ENCODE measurements at places on chromosomes 2 and 18.

- DNase-seq: no peak
Measured at GRCh38 chr2:202017940-202018339, 15.7 kb upstream of the FZD7 start.

- DNase-seq: no peak
Measured at GRCh38 chr2:168787098-168787781, 15.2 kb upstream of the NOSTRIN start.

DNA sequence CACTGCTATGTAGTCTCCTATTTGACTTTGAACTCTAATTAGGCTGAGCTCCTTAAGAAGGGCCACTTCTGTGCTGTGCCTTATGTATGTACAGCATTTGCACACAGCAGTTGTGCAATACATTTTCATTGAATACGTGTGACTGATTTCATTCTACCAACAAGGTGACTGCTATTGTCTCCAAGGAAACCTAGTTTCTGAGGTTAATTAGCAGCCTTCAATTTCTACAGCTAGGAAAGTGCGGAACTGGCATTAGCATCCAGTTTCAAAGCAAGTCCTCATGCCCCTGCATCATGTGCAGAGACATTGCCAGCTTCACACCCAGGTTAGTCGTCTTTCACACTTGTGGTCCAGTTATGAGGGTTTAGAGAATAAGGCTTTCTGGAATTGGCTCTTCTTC, 58.6 kb downstream of the NCK2 start:
- no peak for DNase-seq

GRCh38 chr2:239253701-239254436, 147.0 kb downstream of the HDAC4 start:
- no peak for DNase-seq

DNA sequence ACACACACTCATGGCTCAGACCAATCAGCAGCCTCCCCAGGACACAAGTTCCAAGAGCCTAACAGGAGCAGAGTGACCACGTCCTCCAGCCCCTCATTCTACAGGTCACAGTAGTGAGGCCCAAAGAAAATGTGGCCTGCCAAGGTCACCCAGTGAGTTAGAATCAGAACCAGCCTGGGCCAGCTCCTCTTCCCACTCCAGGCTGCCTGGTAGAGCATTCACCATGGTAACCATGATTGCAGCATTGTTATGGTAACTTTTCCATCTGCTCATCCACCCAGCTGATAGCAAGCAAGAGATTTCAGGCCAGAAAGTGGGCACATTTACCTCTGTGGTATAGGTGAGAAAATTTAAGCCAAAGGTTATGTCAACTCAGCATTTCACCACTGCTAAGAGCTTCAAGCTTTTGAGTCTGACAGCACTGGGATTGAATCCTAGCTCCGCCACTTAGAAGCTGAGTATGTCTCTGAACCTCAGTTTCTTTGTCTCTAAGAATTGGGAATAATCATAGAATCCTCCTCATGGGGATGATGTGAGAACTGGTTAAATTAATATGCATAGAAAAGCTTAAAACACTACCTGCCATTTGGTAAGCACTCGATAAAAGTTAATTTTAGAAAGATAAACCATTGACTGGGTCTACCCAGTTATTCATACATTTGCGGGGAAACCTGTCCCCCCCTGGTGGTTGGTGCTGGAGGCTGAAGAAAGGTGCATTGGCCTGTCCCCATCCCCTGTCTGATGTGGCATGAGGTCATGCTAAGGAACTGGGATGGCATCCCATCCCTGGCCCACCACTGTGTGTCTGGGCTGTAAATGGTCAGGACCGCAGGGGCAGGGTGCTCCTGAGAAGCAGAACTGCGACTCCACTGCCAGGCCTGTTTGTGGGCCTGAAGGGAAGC, 181.5 kb downstream of the KLHL29 start:
- DNase-seq: peak; percentile 16

- no peak for DNase-seq
Measured at GRCh38 chr2:64866797-64867196, 122.4 kb upstream of the SLC1A4 start.

DNA sequence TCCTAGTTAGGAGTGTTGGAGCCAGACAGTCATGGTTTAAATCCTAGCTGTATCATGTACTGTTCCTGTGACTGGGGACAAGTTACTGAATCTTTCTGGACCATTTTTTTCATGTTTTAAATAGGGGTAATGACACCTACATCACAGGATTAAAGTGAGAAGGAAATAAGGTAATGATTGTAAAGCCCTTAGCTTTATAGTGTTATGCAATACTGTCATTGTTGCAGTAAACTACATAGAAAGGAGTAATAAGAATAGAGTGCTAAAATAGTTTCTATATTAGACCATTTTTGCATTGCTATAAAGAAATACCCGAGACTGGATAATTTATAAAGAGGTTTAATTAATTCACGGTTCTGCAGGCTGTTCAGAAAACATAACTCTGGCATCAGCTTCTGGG, 14.5 kb downstream of the AGPS start:
- no peak for DNase-seq

DNA sequence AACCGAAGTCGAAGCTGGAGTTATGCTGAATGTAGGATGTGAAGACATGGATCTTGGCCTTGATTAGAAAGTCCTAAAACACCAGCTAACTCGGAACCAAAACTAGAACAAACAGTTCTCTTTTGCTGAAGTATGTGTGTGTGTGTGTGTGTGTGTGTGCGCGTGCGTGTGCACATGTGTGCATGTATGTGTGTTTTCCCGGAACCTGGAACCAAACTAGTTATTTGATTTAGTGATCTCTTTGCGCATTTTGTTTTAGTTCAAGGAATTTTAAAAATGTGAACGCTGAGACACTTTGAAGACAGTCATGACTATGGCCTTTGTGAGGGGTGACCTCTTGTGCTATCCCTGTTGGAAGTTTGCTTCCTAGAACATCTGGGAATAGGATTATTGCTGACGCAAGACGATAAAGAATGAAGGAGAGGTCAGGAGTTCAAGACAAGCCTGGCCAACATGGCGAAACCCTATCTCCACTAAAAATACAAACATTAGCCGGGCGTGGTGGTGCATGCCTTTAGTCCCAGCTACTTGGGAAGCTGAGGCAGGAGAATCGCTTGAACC, 23.8 kb downstream of the FHL2 start:
- no peak for DNase-seq

DNA sequence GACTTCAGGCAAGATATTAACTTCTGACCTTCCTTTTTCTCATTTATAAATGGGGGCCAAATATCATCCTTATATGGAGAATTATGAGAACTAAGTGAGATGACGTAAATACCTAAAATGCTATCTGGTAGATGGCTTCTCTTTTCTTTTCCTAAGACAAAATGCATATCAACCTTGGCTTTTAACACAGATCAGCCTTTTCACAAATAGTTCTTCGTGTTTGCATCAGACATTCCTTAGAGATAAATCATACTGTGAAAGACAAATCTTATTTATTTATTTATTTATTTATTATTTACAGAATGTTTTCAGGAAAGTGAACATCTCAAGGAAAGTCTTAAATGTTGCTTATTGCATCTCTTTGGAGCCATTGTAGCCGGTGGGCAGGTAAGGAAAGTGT, 62.8 kb downstream of the NBEAL1 start:
- DNase-seq: no peak

DNA sequence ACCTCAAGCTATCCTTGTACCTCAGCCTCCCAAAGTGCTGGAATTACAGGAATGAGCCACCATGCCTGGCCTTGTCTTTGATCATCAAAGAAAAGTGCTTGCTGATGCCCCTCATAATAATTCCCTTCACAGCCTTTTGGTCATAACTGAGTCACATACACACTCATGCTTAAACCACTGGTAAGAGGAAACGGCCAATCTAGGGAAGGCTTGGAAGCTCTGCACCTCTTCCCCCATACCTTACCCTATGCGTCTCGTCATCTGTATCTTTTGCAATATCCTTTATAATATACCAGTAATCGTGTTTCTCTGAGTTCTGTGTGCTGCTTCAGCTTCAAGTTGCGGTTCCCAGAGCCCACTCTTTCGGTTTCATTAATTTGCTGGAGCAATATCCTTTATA, 4.8 kb upstream of the RNF138 start:
- no peak for DNase-seq

GRCh38 chr18:41326311-41326710, 628.7 kb upstream of the PIK3C3 start:
- no peak for DNase-seq

DNA sequence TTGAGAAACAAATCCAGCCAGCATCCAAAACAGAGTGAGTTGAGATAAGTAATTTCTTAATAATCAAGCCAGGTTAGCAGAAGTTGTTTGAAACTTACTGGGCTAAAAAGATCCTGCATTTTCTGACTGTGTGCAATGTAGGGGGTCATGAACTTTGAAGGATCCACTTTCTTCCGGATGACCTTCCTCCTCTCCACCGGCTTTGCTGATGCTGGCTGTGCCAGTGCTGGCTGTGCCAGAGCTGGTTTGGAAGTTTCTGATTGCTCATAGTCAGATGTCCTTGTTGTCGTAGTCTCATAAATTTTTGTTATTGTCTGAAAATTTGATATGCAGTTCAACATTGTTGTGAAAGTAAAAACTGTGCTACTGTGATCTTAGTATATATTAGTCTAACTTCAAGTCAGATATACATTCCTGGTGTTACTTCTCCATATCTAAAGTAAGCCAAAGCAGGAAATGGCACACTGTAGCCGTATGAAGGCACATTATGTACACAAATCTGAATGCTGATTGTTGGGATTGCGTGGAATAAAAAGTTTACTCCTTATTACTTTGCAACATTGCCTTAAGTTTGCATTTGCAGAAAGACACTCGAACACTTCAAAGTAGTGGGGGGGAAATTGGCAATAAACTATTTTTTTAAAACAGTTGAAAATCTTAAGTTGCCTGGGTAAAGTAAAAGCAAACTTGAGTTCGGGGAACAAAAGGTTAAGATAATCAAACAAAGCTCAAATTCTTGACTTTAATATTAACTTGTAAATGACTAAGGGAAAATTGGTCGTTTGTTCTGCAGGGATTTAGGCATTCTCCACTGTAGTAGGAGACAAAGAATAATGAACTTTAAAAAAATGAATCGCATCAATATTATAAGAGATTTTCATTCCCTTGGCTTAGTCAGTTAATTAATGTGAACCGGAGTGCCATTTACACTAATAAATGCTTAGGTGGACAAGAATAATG, 6.4 kb downstream of the NEB start:
- DNase-seq: no peak

GRCh38 chr18:4181882-4182568, 273.1 kb downstream of the DLGAP1 start:
- no peak for DNase-seq

DNA sequence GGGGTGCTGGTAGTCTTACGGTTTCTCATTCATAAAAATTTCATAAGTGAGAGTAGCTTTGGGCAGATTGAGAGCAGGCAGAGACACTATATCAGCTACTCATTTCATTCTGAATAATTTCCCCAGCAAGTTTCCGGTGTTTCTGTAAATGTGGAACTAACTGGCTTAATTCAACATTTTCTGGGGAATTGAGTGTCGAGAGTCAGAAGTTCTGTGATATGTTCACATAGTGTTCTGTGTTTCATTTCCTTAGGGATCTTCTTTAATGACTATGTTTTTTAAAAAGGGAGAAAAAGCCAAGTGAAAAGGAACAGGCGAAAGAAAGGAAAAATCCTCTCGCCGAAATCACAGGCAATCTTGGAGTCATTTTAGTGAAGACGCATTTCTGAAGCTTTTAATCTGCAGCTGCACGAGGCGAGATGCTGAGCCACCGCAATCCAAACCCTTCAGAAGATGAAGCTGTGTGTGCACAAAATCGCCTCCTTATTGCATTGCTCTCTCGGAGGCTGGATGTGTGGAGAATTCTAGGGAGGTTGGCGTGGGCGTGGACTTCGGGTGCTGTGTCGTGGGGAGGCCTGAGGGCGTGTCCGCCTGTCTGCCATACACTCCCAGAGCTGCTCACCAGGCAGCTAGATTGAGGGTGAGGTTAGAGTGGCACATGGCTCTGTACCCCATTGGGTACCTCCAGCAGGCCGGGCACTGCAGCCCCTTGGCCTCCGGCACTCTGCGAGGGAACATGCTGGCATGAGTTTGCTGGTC, 38.4 kb upstream of the HDAC4 start:
- DNase-seq: no peak

- DNase-seq: no peak
Measured at GRCh38 chr2:30867385-30867784, 60.1 kb upstream of the CAPN13 start.

- no peak for DNase-seq
Measured at GRCh38 chr2:47504174-47504810, 101.3 kb downstream of the MSH2 start.

DNA sequence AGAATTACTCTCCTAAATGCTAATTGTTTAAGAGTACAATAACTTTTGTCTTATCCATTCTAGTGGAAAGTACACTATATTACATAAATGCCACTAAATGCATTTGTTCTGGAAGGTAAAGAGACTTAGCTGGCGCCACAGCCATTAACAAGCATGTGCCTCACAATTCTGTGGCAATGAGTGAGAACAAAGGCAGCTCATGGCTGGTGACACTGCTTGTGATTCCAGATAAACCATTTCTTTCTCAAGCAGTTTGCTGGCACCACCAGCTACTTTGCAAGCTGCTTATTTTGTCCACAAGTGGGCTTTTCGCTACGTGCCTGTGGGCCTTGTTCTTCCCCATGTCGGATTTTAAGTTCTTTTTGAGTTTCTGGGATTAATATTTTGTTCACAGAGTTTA, 147.6 kb upstream of the SMAD7 start:
- DNase-seq: no peak

GRCh38 chr2:193885419-193885818, 1690.7 kb upstream of the TMEFF2 start:
- DNase-seq: no peak

- no peak for DNase-seq
Measured at GRCh38 chr18:64966667-64967066, 784.1 kb upstream of the CDH7 start.

- no peak for DNase-seq
Measured at GRCh38 chr2:188078534-188078933, 213.1 kb upstream of the GULP1 start.

GRCh38 chr2:28366496-28367282, 26.0 kb upstream of the FOSL2 start:
- no peak for DNase-seq

- DNase-seq: no peak
Measured at GRCh38 chr2:40418614-40419363, 33.1 kb downstream of the SLC8A1 start.

GRCh38 chr2:13543550-13543949, 826.8 kb downstream of the TRIB2 start:
- no peak for DNase-seq
